BJ (cell line): ENCODE measurements at places on chromosomes 6 and 20.

- no peak for DNase-seq
Observed at GRCh38 chr6:2909718-2910117, 6.6 kb upstream of the SERPINB9 start.

DNA sequence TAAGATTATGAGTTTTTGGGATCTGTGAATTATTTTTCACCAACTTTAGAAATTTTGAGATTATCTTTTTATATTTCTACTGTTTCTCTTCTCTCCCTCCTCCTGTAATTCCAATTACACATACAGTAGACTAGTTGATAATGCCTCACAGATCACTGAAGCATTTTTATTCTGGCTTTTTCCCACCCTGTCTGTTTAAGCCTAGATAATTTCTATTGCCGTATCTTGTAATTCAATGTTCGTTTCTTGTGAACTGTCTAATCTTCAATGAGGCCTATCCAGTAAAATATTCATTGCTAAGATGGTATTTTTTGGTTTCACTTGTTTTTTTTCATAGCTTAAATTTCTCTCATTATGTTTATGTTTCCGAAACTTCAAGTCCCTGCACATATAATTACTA, 12.0 kb downstream of the MDN1 start:
- no peak for DNase-seq

DNA sequence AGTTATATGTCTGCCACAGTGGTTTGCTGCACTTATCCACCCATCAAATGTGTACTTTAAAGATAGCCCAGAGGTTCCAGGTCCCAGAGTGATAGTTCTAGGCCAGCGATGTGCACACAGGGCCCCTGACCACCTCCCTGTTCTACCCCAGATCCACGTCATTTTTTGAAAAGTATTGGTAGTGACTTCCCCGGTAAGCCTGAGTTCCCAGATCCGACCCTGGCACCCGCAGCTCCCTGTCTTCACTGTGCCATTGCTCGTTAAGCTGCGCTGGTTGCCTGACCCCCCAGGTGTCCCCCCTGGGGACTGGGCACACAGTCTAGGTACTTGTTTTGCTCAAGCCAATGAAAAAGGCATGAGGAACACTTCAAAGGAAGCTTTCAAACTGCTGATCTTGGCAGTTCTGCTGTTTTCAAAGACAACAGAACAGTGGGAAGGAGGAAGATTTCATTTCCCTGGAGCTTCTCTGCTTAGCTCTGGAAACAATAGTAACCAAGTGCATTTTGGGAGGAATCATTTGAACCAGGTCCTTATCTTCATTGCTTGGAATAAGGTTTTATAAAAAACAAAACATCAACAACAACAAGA, 116.3 kb upstream of the TAB2 start:
- no peak for DNase-seq

GRCh38 chr6:11198663-11199603, 33.5 kb downstream of the NEDD9 start:
- no peak for DNase-seq

- DNase-seq: no peak
Observed at GRCh38 chr20:52655395-52655794, 316.8 kb upstream of the TSHZ2 start.

DNA sequence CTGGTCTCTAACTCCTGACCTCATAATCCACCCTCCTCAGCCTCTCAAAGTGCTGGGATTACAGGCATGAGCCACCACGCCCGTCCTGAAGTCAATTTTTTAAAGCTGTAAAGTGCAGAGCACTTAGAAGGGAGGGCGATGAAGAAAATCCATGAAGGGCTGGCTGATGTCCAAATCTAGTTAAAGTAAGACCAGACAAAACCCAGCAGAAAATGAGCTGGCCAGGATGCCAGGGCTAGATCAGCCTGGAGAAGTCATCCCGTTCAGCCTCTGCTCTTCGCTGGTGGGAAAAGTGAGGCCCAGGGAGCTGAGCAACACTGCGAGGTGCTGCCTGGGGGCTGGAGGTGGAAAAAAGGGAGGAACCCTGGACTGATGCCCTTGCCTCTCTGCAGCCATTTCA, 3.1 kb downstream of the BPIFB4 start:
- DNase-seq: no peak

GRCh38 chr6:158793432-158793831, 25.7 kb downstream of the EZR start:
- no peak for DNase-seq

DNA sequence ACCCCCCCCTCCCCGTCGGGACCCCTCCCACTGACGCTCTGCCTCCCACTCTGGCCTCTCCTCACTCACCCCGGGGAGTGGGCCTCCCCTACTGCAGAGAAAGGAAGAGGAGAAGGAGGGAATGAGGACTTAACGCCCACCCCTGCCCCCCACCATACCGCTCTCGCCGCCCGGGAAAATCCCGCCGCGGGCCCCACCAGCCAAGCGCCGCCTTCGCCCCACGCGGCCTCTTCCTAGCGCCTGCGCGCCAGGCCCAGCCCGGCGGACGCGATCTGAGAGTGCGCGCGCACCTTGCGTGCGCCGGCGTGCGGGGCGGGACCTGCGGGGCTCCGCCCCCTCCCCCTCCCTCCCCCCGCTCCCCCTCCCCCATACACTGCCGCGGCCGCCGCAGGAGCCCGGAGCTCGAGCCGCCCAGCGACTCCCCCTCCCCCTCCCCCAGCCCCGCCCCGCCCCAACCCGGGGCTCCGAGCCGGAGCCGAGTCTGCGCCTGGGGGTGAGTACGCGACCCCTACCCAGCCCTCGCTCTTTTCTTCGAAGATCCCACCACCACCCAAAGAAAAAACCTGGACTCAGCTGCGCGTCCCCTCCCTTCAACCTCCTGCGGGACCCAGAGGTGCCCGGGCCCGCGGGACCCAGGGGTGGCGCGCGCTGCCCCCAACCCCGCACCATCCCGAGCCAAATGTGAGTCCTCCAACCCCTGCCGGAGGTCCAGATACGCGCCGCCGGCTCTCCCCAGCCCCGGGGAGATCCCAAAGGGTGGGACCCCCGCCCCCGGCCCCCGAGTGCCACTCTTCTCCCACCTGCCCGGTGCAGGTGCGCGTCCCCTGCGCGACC, at the start of the genes MRPL14 and TMEM63B:
Gene MRPL14 (minus strand): TSS at position 267 of the 834 bp plus-strand sequence. CDS start 10,841 bp downstream, outside the sequence.
Gene TMEM63B (plus strand): TSS at position 369 of the 834 bp plus-strand sequence. CDS start 7,031 bp downstream, outside the sequence.
- no peak for DNase-seq

GRCh38 chr6:17278289-17279063, 2.7 kb upstream of the RBM24 start:
- DNase-seq: peak; percentile 63

GRCh38 chr6:33028220-33028849, 18.9 kb upstream of the HLA-DOA start:
- DNase-seq: no peak

GRCh38 chr6:63597141-63598048, 25.1 kb downstream of the LOC128125822 start:
- DNase-seq: no peak

- DNase-seq: no peak
Observed at GRCh38 chr6:27553123-27553904, 80.4 kb upstream of the ZNF184 start.

GRCh38 chr6:77466055-77466450, 2.8 kb upstream of the HTR1B start:
- no peak for DNase-seq

- DNase-seq: peak; percentile 90
Observed at GRCh38 chr6:52352239-52353018, 9.5 kb upstream of the PAQR8 start.
